ENCODE measurements at places on chromosomes 1 and 21. TPM values are rescaled to one million over a fixed set of nuclear protein-coding genes. Genes with fewer than 3 reads are reported as not detected.

Gene ZNF593OS
- not detected for polyA plus RNA-seq

Gene RNU1-3
- not detected for polyA plus RNA-seq

Gene OR2T29
- polyA plus RNA-seq, result 0.40 TPM

Gene LMOD1
- polyA plus RNA-seq, result not detected

Gene NBPF6
- not detected for polyA plus RNA-seq

Gene ARHGEF11
- polyA plus RNA-seq, result 4.6 TPM

Gene KRTAP13-2
- not detected for polyA plus RNA-seq

Gene TOMM40L
- polyA plus RNA-seq, result 8.0 TPM

Gene CCDC190
- polyA plus RNA-seq, result not detected
